AML-193 (cell line): ENCODE measurements at places on chromosomes 12 and 14.

DNA sequence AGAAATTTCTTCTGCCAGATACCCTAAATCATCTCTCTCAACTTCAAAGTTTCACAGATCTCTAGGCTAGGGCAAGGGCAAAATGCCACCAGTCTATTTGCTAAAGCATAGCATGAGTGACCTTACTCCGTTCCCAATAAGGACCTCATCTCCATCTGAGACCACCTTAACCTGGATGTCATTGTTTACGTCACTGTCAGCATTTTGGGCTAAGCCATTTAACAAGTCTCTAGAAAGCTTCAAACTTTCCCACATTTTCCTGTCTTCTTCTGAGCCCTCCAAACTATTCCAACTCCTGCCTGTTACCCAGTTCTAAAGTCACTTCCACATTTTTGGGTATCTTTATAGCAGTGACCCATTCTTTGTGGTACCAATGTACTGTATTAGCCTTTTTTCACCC is 259.2 kb upstream of the KITLG start:
- DNase-seq: no peak

DNA sequence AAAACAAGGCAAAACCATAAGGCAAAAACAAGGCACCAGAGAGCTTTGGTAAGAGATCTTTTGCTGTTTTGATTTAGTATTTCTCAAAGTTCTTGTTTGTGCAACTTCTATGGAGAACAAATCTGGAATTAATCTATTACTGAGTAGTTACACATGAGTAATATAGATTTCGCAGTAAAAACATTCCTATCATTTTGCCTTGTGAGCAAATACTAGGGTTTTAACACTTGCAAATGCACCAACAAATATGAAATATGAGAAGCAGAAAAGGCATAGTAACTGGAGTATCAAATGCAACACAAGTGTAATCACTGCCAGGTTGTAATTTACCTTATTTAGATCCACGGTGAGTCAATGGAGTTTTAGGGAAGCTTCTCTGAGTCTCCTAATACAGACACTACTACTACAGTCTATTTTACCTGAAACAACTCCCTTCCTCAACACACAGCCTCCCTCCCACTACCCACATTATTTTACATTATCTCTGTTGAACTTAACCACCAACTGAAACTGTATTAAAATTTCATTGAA is 324.1 kb downstream of the FLRT2 start:
- DNase-seq: no peak

- no peak for DNase-seq
These were observed at the start of gene ENO2 for GRCh38 chr12:6914246-6914946. ENO2 (plus strand) TSS chr12:6914580; CDS start chr12:6915833, 1,253 bp downstream.

- DNase-seq: no peak
These were observed 7.2 kb downstream of the NAV3 start for GRCh38 chr12:77837876-77838291.

- no peak for DNase-seq
These were observed 94.7 kb upstream of the KRR1 start for GRCh38 chr12:75606151-75606550.

- no peak for DNase-seq
These were observed 98.6 kb downstream of the MYF5 start for GRCh38 chr12:80815351-80815750.

DNA sequence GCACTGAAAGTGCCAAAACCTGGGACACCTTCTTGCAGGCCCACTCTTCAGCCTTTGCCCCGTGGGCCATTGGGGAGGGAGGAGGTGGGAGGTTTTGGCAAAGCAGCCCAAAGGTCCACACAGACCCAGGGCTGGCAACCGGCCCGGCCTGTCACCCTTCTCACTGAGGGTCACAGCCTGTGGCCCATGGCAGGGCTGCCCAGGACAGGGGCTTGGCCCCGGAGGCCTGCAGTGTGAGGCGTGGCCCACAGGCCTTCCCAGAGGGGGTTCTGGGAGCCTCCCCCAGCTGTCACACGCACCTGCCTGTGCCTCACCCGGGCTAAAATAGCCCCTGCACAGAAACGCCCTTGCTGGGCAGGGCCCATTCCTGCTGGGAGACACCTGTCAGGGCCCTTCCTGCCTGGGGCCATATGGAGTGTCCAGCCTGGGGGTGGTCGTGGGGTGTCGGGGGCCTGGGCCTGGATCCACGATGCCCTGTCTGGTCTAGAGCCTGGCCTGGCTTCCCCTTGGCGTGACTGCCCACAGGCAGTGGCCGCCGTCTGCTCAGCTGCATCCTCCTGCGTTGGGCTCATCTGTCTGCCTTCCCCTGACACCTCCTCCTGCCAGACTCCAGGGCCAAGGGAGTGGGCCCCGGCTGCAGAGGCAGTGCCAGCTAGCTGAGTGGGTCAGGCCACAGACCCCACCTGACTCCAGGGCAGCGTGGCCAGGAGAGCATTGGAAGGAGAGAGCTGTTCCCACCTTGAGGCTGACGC is 19.2 kb downstream of the PACS2 start:
- no peak for DNase-seq

- no peak for DNase-seq
These were observed 66.2 kb downstream of the PRMT8 start for GRCh38 chr12:3557116-3557697.

- DNase-seq: no peak
These were observed 138.7 kb downstream of the CCDC91 start for GRCh38 chr12:28328967-28329366.

- no peak for DNase-seq
These were observed 475.8 kb downstream of the RAD51B start for GRCh38 chr14:68295316-68295816.

- peak; percentile 81 for DNase-seq
These were observed at the start of gene TCTN2 for GRCh38 chr12:123670882-123671728. TCTN2 (plus strand) TSS chr12:123671113; CDS start chr12:123671241, 128 bp downstream.

GRCh38 chr12:52242442-52243258 is 9.6 kb downstream of the KRT7 start:
- no peak for DNase-seq

DNA sequence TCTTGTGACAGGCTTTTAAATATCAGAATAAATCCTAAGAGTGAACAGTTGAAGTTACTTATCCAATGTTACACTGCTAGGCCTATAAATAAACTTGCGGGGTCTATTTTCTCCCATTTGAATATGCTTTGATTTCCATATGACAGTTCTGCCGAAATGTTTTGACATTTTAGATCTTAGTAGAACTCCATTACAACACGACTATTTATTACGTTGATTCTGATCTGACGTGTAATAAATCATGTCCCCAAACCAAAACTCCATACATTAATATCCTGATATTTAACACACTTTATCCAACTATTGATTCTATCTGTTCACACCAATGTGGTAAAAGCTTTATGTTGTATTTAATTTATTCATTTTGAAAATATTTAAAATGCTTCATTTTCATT is 16.1 kb upstream of the NEMF start:
- DNase-seq: no peak

- DNase-seq: no peak
These were observed 1.4 kb downstream of the SIX1 start for GRCh38 chr14:60647837-60648248.

DNA sequence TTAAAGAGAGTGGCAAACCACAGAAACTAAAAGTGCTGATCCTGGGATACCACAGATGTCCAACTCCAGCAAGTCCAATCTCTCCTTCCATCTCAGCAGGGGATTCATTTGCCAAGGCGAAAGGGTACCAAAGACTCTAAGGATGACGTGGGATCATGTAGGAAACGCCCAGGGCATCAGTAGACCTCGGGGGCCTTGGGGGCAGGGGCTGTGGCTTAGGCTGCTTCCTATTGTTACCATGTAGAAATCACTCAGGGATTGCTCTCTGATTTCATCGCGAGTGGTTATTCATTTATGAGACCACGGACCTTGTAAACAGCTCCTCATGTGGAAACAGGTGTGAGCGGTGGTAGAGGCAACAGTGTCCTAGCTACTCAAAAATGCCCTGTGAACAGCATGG is 149.3 kb upstream of the FKBP4 start:
- DNase-seq: no peak

- no peak for DNase-seq
These were observed 428.3 kb downstream of the FUT8 start for GRCh38 chr14:65840786-65841185.

DNA sequence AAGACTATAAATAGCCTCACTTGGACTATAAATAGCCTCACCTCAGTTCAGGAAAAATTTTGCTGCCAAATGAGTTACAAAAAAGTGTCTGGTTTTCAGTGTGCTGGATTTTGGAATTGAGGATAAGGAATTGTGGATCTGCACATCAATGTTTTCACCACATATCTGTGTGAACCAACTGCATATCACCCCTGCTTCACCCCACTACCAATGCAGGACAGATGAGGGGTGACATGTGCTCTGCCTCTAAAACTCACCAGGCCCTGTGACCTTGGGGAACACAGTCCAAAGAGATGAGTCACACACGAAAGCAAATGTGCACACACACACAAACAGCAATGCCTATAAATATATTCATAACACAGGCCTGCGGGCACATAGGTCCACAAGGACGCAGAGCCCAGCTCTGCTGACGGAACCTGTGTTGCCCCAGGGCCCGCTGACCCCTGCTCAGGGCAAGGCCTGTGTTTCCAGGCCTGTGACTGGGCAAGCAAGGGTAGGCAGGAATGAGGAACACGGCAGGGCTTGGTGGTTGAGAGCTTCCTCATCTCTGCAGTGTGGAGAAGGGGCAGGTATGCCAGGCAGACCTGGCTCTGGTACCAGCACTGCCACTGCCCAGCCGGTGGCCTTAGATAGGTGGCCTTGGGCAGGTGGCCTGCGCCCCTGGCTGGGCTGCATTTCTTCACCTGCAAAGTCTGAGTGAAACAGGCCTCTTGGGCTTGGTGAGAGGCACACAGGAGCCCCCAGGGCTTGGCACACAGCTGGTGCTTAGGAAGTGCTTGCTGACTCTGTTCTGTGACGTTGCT is 82.4 kb downstream of the ARL6IP4 start:
- DNase-seq: peak; percentile 23

DNA sequence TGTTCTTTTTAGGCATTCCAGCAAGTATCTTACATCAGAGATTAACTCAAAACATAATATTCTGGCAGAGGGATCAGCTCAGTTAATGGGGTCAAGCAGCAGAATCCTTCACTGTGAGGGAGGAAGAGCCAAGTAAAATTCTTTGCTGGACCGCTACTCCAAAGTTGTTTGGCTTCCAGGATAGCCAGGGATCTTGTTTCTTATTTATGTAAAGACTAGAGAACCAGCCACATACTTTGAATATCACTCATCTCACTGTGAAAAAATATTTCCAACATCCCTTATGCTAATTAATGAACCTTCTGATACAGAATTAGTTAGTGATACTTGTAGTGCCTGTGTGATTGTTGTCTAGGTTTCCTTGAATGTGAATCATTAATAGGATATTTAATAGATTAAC is 94.2 kb downstream of the PLEKHA5 start:
- no peak for DNase-seq
